ENCODE measurements at places on chromosomes 7 and 10.

- DNase-seq: no peak
Measured at GRCh38 chr10:13990946-13991345, 339.8 kb downstream of the FRMD4A start.

- no peak for DNase-seq
Measured at GRCh38 chr10:72013202-72013945, 49.2 kb downstream of the CHST3 start.

- DNase-seq: no peak
Measured at GRCh38 chr7:55144333-55145317, 125.8 kb downstream of the EGFR start.

DNA sequence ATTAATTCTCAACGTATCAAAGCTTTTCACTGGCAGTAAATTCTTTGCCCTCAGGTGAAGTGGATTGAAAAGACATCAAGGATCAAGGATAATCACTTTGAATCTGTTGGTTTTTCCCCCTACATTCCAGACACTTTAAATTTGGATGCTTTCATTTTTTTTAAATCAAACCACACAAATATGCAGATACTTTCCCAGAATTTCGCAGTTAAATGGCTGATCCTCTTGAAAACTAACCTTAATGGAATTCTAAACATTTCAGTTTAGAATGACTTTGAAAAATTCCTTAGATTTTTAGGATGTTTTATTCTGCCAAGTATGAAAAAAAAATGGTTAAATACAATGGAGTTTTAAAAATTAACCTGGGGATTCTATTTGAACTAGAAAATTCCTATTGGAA lies 325.9 kb downstream of the GFRA1 start:
- DNase-seq: no peak

DNA sequence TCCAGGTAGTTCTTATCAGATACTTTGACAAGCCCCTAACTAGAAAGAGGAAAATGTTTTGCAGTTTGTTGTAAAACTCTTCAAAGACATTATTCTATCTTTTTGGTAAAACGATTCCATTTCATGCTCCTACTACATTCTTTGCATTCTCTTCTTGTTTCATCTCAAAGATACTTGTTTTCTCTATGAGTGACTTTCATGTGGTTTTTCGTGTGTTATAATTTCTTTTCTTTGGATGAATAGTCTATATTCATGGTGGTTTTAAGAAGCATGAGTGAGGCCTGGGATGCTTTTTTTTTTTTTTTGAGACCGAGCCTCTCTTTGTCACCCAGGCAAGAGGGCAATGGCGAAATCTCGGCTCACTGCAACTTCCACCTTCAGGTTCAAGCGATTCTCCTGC lies 292.5 kb upstream of the LYZL1 start:
- no peak for DNase-seq

- no peak for DNase-seq
Measured at GRCh38 chr7:49264530-49264929, 340.2 kb downstream of the CDC14C start.

- DNase-seq: no peak
Measured at GRCh38 chr7:73681031-73681430, 2.2 kb downstream of the DNAJC30 start.

DNA sequence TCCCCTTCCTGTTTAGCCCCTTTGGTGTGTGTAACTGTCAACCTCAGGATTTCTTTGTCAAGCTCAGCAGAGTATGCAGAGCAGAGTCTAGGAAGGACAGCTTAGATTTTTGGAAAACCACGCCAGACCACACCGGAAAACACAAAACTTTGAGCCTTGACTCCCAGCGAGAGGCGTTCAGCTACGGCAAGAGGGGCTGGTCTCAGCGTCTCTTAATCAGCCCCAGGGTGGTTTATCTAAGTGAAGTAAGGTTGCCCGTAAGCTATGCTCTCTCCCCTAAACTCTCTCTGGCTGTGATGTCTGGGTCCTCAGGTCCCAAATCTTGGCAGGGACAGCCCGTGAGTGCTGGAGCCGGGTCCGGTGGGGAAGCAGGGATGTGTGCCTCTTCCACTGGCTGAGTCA lies 230.9 kb downstream of the KLF6 start:
- no peak for DNase-seq

DNA sequence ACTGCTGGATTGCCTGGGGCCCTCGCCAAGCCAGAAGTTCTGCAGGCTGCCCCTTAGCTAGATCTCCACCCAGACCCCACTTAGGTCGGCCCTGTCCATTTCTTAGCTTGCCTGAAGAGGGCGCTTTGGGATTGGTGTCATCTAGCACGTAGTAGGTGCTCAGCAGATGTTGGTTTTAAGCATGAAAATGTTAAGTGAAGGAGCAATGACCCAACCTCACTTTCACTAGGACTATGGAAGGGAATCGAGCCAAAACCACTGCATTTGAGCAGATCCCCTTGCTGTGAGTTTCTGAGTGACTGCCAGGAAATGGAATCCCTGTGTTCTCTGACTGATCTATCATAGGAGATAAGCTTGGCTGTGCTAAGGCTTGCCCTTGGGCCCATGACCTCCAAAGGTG lies 131.7 kb upstream of the EEPD1 start:
- no peak for DNase-seq

- no peak for DNase-seq
Measured at GRCh38 chr7:26655781-26656180, 208.6 kb downstream of the SKAP2 start.

- DNase-seq: no peak
Measured at GRCh38 chr7:31070991-31071644, 19.0 kb downstream of the ADCYAP1R1 start.

Measured in stimulated activated CD8-positive, alpha-beta memory T cell treated with anti-CD3 and anti-CD28 coated beads, Interleukin-2, amount 100 ng/mL, for 1 hour (primary cell).